ENCODE measurements at places on chromosomes 11 and 22.

- DNase-seq: no peak
These were observed 325.7 kb upstream of the C11orf87 start for GRCh38 chr11:109096266-109096665.

DNA sequence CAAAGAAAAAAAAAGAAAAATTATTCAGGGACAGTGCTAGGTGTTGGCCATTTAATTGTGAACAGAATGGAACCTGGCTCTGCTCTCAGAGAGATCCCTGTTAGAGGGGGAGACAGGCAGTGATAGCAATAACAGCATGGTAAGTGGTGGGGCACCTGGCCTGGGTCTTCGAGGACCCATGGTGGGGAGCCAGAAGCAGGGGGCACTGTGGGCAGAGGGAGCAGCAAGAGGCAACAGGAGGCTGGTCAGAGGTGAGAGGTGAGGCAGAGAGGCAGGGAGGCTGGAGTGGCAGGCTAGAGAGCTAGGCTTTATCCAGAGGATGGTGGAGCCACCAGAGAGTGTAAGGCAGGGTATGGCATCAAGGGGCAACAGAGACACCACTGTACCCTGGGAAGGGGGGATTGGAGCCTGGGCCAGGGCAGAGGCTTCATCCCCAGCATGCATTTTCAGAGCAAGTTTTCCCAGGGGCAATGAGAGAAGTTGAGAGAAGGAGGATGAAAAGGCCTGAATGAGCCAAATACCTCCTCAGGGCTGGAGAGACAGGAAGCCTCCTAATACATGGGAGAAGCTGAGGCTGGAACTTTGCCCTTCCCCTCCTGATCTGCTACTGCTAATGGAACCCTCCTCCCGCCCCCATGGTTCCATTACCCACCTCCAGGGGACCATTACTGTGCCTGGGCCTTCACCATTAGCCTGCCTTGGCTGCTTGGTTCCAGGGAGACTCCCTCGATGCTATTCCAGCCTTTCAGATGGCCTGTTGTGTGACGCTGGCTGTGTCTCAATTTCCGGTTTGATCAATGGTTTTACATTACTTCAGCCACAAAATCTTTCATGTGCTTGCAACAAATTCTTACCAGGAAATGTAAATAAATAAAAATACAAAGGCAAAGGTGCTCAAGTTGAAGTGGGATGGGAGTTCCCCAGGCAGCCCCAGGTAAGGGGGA, 2.6 kb upstream of the P2RY2 start:
- DNase-seq: no peak

DNA sequence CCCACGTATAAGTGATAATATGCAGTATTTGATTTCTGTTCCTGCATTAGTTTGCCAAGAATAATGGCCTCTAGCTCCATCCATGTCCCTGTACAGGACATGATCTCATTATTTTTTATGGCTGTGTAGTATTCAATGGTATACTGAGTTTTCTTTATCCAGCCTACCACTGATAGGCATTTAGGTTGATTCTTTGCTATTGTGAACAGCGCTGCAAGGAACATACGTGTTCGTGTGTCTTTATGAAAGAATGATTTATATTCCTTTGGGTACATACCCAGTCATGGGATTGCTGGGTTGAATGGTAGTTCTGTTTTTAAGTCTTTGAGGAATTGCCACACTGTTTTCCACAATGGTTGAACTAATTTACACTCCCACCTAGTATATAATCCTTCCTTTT, 1.5 kb upstream of the FAM111A start:
- DNase-seq: no peak

- peak; percentile 33 for DNase-seq
These were observed 592 bp upstream of the CTSC start for GRCh38 chr11:88337987-88338668.

DNA sequence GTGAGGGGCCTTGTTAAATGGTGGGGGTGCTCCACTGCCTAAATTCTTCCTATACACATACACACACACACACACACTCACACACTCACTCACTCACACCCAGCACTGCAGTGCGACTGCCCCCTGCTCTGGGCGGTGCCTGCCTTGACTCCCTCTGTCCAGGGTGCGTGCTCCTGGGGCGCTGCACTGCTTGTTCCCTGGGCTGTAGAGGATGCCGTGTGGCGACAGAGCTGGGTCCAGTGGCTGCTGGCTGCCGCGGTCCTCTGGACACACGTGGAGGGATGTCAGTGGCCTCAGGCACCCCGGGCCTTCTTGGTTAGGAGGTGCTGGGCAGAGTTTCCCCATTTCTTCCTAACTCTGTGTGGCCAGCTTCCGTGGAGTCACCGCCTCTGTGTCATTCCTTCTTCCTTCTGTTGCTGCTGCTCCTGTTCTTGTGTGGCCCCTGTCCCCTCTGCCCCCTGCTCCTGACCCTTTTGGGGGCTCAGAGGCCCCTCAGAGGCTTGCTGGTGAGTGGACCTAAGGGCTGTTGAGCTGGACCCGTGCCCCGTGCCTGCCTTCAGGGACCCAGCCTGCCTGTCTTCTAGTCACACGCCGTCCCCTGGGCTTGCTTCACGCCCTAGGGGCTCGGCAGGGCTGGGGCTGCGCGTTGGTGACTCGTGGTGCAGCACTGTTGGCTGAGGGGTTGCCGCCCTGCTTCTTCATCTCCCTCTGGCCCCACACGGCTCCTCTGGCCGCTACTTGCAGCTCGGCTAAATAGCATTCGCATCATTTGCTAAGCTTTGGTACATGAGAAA, 147.0 kb downstream of the TBC1D22A start:
- DNase-seq: no peak

DNA sequence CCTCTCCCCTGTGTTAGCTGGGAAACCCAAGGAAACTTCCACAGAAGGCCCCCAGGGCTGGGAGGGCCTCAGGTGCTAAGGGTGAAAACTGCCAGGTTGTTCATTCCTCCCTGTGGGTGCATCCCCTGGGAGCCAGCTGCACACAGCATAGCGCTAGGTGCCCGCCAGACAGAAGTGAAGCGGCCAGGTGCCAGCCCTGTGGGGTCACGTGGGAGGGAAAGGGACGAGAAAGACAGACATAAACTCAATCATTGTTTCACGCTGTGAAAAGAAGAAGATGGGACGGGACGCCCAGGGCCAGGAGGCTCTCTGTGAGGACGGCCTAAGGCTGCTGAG, 31.6 kb upstream of the HMOX1 start:
- no peak for DNase-seq

GRCh38 chr22:36469094-36469710, 12.2 kb downstream of the TXN2 start:
- no peak for DNase-seq

DNA sequence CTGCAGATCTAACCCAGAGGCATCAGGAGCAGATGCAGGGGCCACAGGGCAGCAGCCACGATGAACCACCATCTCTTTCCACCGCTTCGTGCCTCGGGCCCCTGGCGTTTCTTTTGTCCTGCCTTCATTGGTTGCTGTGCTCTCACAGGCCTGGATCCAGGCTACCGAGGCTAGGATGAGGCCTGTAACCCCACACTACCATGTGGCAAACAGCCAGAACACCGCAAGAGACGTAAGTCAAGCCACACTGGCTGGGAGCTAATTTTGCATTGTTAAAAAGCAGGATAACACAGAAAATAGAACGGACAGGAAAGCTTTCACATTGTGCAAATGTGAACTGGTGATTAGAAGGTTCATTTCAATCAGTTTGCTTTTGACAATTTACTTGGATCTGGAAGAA, 15.7 kb upstream of the ARFGAP3 start:
- no peak for DNase-seq

DNA sequence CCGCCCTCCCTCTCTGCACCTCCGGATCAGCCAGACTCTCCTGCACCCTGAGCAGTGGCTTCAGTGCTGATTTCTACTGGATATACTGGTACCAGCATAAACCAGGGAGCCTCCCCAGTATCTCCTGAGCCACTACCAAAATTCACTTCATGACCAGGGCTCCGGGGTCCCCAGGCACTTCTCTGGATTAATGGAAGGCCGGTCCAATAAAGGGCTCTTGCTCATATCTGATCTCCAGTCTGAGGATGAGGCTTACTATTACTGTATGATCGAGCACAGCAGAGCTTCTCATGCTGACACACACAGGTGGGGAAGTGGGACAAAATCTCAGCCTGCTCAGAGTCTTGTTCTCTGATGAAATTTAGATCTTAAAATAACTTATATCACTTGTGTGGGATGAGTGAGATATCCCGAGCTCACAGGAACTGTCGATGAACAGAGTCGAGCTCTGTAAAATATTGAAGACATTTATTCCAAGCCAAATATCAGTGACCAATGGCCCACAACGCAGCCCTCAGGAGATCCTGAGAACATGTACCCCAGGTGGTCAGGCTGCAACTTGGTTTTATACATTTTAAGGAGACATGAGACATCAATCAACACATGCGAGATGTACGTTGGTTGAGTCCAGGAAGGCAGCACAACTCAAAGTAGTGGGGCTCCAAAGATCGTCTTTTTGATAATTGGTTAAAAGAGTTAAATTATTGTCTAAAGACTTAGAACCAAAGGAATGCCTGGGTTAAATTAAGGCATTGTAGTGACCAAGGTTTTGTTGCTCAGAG, 93.0 kb upstream of the TOP3B start:
- DNase-seq: no peak

DNA sequence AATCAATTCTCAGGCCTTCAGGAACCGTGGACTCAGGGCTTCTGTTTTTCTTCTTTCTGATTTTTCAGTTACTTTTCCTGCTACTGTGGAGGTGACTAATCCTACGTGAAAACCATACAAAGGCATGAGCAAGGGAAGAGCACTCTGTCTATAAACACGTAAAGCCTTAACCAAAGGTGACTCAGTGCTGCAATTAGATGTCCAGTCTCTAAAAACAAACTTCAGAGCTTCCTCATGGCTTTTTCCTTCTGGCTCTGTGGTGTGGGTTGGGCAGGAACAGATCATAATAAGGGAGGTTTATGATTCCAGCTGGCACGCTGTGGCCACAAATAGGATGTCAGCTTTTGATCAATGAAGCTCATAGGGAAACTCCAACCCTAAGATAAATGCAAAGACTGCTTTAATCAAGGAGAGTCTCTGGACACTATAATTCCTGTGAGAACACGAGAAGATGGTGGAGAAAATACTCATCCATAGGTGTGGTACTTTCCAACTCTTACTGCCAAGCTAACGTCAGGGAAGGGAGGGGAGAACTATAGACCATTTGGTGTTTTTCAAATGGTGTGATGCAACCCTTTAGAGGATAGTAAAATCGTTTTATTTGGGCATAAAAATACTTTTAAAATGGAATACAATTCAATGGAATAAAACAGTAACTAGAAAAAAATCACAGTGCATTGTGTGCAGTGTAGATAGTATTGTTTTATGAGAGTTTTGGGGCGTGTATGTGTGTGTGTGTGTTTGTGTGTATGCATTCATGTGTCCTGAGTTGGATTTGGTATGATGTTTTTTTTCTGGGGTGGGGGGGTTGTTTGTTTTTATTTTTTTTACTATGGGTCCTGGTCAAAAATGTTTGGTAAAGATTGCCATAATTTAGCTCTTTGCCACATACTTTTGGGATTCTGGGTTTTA, at the start of gene NXPE2:
TSS of gene NXPE2 (plus strand) at position 403 of the 912 bp plus-strand sequence. CDS start at position 452, 49 bp downstream.
- DNase-seq: no peak

DNA sequence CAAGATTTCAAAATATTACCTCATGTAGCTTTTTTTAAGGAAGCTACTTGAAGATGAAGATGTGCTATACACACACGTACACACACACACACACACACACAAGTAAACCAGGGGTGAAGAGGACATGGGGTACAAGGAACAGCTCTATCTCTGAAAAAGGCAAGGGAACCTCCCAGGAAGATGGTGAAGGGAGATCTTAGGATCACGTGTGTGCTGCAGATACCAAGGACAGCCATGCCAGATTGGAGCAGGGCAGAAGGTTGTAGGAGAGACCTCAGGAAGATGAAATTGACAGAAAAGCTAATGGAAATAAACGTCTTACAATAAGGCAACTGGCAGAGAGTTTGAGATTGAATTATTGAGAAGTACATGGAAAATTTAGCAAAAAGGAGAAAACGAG, 19.7 kb downstream of the RAB39A start:
- no peak for DNase-seq

GRCh38 chr22:19713650-19714311, 522 bp upstream of the SEPTIN5 start:
- DNase-seq: no peak

DNA sequence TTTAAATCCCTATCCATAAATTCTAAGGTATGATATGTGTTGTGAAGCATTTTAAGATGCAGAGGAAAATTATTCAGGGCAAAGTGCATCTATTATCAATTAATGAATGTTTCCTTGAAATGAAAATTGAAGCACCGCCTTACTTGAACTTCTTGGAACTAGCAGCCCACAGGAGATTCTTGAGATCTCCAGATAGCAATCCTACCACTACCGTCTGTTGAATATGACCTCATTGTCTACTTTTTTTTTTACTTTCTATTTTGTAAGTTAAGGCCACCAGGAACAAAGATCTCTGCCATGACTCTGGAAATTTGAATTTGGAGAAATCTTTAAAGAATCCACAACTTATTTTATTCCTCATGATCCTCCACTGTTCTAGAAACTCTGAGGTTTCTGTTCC, 808.7 kb downstream of the KCNA4 start:
- DNase-seq: no peak

DNA sequence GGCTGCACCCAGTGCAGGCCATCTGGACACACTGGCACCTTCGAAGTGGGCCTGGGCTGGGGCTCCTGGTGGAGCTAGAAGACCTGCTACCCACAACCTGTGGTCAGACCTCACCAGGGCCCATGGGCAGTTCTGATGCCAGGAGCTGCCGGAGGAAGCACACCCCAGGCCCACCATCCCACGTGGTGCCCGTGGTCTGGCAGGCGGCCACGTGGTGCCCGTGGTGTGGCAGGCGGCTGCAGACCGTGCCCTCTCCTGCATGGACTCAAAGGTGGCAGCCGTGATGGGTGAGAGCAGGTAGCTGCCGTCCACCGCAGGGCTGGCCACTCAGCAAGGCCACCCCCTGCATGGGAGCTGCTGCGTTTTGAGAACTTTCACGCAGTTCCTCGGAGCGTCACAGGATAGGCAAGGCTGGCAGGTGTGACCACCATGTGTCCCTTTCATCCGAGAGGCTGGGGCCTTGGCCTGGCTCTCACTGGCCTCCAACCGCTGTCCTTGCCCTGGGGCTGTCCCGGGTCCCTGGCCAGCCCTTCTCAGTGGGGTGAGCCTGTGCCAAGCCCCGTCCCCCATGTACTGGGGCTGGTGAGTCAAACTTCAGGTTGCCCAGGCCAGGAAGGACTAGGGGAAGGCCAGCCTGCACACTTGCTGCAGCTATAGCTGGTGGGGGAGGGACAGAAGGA, 3.9 kb upstream of the IL17REL start:
- DNase-seq: no peak

DNA sequence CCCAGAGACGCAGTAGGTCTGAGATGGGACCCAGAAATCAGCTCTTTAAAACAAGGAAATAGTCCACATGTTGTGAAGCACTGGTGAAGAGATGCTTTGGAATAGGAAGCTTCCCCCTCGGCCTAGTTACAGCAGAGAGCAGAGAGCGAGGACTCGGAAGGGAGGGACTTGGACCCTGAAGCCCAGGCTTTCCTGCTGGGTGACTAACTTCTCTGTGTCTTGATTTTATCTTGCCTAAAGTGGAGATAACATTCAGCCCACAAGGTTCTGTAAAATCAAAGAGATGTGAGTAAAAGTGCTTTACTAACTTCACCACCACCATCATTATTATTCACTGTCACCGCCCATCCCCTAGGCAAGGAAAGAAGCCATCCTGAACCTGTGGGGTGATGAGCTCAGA, 58.4 kb downstream of the THAP12 start:
- no peak for DNase-seq

GRCh38 chr22:24938741-24939341, 7.7 kb downstream of the LHFPL7 start:
- DNase-seq: no peak
